ENCODE measurements at places on chromosomes 13 and 19.

GRCh38 chr13:75216038-75216437 is 265.9 kb downstream of the TBC1D4 start:
- no peak for DNase-seq

- no peak for DNase-seq
Measured at GRCh38 chr13:87498681-87499080, 172.5 kb upstream of the SLITRK5 start.

DNA sequence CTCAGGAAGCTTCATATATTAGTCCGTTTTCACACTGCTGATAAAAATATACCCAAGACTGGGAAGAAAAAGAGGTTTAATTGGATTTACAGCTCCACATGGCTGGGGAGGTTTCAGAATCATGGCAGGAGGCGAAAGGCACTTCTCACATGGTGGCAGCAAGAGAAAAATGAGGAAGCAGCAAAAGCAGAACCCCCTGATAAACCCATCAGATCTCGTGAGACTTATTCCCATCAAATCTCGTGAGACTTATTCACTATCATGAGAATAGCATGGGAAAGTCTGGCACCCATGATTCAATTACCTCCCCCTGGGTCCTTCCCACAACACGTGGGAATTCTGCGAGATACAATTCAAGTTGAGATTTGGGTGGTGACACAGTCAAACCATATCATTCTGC is 23.1 kb downstream of the FLT3 start:
- no peak for DNase-seq

GRCh38 chr13:27007166-27007565 is 164.4 kb downstream of the USP12 start:
- DNase-seq, result peak; percentile 23

DNA sequence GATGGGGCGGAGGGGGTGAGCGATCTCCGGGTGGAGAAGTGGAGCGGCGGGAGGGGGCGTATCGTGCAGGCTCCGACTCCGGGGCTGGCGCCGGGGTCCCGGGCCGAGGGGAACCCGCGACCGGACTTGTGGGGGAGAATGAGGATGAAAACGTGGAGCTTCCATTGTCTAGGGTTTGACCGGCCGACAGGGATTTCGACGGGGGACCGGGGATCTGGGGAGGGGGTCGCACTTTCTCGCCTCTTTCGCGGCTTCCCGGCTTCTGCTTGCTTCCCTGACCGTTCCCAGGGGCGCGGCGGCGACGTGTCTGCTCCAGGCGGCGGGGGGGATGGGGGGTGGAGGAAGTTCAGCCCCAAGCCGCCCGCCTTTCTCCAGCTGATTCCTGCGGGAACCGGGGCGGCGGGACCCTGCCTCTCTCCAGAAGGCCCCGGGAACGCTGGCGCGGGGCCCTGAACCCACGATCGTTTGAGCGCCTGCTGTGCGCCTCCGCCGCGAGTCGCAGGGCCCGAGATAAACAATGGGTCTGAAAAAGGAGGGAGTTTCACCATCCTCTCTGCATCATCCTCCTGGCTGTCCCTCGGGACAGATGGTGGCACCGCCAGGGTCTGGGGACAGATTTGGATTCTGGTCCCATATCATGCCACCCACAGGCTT is 790 bp downstream of the TPM4 start:
- DNase-seq, result peak; percentile 76

- no peak for DNase-seq
Measured at GRCh38 chr13:48949566-48950500, 25.9 kb upstream of the FNDC3A start.

DNA sequence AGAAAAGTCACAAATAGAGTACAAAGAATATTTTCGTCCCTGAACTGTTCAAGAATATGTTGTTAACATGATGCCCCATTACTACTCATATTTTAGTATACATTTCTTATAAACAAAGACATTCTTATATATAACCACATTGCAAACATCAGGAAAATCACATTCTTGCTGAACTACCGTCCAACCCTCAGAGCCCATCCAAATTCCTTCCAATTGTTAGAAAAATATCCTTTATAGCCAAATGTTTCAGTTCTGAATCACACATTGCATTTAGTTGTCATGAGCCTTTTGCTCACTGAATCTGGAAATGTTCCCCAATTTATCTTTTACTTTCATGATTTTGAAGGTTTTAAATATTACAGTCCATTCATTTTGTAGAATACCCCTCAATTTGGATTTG is 467.8 kb upstream of the ARGLU1 start:
- DNase-seq, result no peak

DNA sequence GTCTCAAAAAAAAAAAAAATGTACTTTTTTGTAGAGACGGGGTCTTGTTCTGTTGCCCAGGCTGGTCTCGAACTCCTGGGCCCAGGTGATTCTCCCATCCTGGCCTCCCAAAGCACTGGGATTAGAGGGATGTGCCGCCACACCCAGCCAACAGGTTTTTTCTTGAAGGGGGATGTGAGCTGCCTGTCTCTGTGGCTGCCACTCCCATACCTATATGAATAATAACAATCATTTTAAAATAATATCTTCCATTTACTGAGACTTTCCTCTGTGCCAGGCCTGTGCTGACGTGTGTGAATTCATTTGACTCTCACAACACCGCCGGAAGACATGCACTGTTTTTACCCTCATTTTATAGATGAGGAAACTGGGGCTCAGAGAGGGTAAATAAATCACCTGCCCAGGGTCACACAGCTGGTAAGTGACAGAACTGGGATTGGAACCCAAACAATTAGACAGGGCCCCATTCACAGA is 7.2 kb upstream of the BCL3 start:
- DNase-seq, result no peak

- DNase-seq, result no peak
Measured at GRCh38 chr19:31970027-31970461, 375.4 kb upstream of the ZNF507 start.

GRCh38 chr19:42433503-42434260 is 6.5 kb upstream of the LIPE start:
- DNase-seq, result peak; percentile 73

All from activated CD8-positive, alpha-beta memory T cell treated with anti-CD3 and anti-CD28 coated beads, Interleukin-2, amount 50 U/mL, for 48 hours (primary cell).